ENCODE measurements at places on chromosomes 1 and 21.

- no peak for DNase-seq
These were observed 17.2 kb downstream of the CDK18 start for GRCh38 chr1:205521686-205522085.

DNA sequence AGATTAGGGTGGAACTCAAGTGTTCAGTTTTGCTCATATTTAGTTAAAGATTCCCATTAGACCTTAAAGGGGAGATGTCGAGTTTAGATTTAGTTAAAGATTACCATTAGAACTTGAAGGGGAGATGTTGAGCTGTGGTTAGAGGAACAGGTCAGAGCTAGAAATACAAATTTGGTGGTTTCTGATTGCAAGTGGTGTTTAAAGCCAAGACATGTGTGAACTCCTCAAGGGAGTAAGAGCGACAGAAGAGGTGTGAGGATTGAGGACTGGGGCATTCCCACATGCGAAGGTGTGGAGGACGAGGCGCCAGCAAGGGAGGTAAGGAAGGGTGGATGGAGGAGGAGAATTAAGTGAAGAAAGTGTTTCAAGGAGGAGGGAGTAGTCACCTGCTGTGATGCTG, 168.6 kb downstream of the IER5 start:
- no peak for DNase-seq

DNA sequence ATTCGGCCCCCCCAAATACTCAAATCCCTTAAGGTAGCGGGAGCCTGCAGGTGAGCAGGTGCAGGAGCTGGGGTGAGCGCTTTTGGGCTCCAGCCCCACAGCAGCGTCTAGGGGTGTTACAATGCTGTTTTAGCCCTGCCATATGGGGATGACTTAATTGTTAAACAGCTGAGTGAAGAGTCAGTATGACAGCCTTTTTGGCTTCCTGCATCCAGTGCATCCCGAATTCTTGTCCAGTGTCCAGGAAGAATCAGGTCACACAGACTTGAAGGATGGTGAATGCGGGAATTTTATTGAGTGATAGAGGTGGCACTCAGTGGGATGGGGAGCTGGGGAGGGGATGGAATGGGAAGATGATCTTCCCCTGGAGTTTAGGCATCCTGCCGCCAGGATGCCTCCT, 30.4 kb upstream of the HHAT start:
- DNase-seq = no peak

- peak; percentile 38 for DNase-seq
These were observed 5.0 kb downstream of the DMRTB1 start for GRCh38 chr1:53463961-53464899.

DNA sequence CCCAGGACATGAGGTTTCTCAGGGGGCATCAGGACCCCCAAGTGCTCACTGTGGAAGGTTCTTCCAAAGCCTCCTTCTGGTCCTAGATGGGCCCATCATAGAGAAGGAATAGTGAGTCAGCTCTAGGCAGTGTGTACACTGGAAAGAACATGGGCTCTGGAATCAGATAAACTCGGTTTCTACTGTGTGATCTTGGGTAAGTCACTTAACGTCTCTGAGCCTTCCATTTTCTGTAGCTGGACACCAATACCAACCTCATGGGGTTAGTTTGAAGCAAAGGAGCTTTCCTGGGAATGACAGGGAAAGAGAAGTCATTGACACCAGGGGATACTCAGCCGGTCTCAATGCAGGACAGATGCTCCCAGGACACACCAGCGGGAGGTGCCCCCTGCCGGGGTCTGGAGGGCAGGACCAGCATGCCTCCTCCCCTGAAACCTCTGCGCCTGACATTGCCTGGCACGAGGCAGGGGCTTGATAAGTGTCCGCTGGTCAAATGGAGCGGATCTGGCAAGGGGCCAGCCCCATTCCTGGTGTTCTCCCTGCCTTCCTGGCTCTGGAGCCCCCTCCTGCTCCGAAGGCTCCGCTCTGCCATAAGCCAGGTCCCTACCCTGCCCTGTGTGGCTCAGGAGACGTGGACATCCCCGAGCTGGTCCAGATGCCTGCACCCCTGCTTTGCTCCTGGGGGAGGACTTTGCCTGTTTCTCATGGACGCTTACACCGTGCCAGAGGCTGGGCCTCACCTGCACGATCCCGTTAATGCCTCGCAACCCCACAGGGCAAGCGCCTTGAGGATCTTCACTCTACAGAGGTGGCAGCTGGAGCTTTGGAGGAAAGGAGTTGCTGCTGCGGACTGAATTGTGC, 52.8 kb downstream of the EDN2 start:
- no peak for DNase-seq

GRCh38 chr1:178959543-178960460, 65.9 kb upstream of the FAM20B start:
- DNase-seq = no peak

DNA sequence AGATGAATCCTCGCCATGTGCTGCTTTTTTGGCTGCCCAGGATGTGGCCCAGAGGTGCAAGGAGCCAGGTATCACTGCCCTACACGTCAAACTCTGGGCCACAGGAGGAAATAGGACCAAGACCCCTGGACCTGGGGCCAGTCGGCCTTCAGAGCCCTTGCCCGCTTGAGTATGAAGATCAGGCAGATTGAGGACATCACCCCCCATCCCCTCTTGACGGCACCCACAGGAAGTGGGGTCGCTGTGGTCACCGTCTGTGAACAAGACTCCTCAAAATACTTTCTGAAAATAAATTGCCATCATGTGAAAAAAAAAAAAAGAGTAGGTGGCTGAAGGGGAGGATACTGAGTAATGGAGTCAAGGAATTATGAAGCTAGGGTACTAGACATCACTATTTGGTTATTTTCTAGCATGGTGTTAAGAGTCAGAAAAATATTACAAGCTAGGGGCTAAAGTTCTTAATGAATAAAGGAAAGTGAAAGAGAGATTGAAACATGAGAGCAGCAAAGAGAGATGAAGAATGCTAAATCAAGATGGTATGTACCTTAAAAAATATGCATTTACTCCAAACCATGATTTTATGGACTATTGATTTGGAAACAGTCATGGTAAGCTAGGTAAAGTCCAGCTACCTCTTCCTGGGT, 84.9 kb downstream of the CLEC20A start:
- DNase-seq = no peak

- DNase-seq = no peak
These were observed 56.7 kb upstream of the COL6A2 start for GRCh38 chr21:46041183-46041582.

DNA sequence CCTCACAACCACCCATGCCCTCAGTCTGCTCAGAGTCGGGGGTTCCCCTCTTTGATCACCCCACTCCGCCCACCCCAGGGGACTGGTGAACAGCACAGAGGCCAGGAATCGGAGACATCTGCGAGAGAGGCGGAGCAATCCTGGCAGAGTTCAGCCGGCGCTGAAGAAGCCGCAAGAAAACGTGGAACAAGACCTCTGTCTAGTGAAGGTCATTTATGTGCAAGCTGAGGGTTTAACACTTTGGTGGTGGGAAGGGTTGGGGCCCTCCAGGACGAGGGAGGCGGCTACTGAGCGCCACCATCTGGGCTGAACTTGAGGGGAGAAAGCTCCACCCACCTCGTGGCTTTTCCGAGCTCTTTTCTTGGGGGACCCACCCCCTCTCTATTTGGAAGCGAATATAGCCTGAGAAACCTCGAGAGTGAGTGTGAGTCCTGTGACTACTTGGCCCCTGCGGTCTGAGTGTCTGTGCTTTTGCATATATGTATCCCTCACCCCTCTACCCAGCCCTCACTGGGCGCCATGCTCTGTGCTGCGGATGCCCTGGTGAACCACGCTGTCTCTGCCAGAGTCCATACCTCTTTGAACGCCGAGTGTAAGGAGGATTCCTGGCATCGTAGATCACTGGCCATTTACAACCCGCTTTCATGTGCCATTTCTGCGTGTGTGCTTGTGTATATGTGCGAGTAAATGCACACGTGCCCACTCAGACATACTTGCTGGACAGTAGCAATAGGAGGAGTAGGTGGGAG, 1.2 kb upstream of the EPHA10 start:
- peak; percentile 85 for DNase-seq

DNA sequence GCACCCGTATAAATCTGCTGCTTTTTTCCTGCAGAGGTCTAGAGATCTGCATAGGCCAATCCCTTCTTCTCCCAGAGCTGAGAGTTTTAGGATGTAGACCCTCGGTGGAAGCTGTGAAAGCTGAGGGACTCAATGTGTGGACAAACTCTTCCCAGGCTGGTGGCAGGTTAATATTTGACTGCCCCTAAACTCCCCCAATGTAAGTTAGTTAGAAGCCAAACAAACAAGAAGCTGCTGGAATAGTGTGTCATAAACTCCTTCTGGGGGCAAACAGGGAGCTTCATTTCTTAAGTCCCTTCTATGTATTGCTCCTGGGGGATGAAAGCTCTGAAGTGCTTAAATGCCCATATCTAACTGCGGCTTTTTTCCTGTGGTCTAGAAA, 72.3 kb downstream of the SCMH1 start:
- DNase-seq = no peak

DNA sequence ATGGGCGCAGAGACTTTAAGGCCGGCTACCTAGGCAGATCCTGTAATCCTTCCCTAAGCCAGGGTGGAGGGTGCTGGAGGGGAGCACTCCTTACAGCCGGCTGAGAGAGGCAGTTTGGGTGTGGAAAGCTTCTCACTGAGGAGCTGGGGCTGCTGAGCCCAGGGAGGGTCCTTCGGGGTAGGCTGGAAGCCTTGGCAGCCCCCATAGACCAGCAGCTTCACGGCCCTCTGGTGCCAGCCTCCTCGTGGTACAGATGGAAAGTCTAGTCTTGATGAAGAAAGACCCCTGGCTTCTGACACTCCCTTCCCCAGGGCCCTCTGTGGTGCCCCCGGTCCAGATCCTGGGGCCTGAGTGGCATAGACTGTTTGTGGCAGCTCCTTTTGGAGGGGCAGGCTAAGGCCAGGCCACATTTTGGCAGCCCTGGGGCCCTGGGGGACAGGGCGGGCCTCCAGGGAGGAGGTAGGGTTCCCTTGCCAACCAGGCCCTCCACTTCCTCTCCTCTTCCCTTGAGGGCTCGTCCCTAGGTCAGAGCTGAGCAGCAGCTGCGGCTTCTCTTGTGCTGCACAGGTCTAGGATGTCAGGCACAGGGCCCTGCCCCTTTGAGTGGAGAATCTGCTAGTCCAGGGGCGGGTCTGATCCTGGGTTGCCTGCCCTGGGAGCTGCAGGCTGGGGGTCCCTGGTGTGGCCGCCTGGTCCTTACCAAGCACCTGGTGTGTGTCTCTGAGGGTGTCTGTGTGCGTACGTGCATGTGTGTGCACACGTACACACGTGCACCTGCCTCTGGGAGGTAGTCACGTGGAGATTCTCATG, 4.8 kb downstream of the AMPD2 start:
- no peak for DNase-seq

DNA sequence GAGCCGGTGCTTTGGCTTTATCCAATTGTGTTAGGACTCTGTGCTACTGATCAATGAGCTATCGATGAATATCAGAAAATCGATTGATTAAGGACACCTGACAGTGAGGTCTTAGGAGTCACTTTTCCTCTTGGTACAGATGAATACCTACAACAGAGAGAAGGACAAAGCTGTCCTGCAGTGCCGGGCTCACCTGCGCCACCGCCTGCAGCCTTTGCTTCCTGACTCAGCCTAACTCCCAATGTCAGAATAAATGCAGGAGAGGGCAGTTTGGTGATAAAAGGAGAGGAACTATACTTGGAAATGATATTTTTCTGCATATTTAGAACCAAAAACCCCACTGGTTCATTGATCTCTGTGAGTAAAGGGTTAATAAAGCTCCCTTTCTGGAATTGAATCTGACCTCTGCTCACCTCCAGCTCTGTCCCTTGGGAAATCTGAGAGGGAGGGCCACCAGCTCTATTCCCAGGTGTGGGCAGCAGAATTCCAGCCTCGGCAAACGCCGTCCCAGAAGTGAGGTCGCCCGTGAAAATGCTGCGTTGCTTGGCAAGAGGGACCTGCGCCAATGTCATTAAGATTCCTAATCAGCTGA, 39.3 kb downstream of the POFUT2 start:
- DNase-seq = no peak

DNA sequence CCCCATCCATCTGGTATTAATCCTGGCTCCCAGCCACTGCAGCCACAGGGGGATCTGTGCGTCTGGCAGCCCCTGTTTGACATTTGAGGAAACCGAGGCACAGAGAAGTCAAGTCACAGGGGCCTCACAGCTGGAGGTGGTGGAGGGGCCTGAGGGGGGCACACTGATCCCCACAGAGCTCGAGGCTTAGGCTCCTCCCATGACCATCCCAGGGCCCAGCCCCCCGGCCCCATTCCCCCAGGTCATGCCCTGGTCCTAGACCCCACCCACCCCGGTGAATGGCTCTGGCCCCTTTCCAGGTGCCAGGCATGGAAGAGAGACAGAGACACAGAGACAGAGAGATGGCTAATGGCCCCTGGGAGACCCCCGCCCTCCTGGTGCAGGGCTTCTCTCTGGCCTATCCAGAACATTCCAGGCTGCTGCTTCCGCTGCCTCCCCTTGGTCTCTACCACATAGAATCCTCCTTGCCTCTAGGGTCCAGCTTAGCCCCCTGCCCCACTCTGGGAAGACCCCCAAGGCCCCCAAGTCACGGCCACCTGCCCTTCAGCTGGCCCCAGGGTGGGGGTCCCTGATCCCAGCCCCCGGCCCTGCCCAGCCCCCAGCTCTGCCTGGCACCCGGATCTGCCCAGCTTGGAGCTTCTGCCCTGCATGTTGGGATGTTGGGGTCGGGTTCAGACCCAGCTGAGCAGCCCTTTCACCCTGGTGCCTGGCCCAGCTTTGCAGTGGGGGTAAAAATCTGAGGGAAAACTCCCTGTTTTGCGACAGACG, 29.2 kb upstream of the LRRC3 start:
- DNase-seq = no peak

- no peak for DNase-seq
These were observed 141.1 kb upstream of the SAMSN1 start for GRCh38 chr21:14687268-14687625.

DNA sequence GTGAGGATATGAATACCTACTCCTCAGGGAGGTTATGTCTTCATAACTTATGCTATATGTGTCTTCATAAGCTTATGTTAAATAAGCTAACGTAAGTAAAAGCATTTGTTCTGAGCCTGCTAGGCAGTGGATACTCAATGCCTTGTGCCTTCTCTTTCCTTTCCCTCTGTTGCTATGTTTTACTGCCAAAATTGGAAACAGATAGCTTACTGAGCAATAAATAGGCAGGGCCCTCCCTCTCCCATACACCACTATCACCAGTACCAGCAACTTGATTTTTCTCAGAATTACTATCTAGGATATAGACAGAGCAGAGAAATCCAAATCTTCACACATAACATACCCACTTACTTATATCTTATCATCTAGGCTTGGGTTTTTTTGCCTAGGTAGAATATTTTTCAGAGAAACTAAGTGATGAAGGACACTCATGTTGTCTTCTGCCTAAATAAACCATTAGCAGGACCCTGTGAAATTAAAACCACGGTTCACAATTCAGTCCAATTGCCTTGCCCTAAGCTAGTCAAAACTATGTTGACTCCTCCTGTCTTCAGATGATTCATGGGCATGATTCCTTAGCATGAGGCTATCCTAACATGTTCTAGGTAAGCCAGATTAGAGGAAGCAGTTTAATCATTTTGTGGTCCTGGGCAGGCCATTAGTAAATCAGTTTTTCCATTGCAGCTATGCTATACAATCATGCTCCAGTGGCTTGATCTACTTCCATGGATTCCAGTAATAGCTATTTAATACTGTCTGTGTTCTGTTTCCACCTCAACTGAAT, 15.9 kb upstream of the LRRC8C start:
- DNase-seq = no peak

GRCh38 chr21:19198801-19199200, 795.2 kb upstream of the TMPRSS15 start:
- no peak for DNase-seq

GRCh38 chr1:159014003-159014571, 4.4 kb downstream of the IFI16 start:
- DNase-seq = no peak
